ENCODE measurements at places on chromosomes 1 and 21. TPM values are rescaled to one million over a fixed set of nuclear protein-coding genes. Genes with fewer than 3 reads are reported as not detected.

SDC3 gene
- 22.2 TPM for polyA plus RNA-seq

OR2M5 gene
- polyA plus RNA-seq: not detected

C1orf87 gene
- polyA plus RNA-seq: not detected

DIO1 gene
- polyA plus RNA-seq: not detected

ANGPTL1 gene
- polyA plus RNA-seq: 6.1 TPM
